Thoracic aorta (tissue), 2 donors: ENCODE measurements at places on chromosomes 16 and 17.

GRCh38 chr16:50702725-50703124 is 9.3 kb downstream of the NOD2 start:
- no peak overlapping the region for H3K27ac ChIP-seq
- no peak for DNase-seq
- H3K27me3 ChIP-seq = no peaks in the 10 kb centered on the region
- peaks cover 9% of the 10 kb centered on the region for H3K4me1 ChIP-seq

GRCh38 chr17:73506470-73507435 is 137.5 kb downstream of the SDK2 start:
- no peaks in the 10 kb centered on the region for H3K4me1 ChIP-seq
- H3K4me3 ChIP-seq = no peak overlapping the region
- no peaks in the 10 kb centered on the region for H3K36me3 ChIP-seq
- no peak overlapping the region for H3K27ac ChIP-seq
- H3K27me3 ChIP-seq = no peaks in the 10 kb centered on the region

DNA sequence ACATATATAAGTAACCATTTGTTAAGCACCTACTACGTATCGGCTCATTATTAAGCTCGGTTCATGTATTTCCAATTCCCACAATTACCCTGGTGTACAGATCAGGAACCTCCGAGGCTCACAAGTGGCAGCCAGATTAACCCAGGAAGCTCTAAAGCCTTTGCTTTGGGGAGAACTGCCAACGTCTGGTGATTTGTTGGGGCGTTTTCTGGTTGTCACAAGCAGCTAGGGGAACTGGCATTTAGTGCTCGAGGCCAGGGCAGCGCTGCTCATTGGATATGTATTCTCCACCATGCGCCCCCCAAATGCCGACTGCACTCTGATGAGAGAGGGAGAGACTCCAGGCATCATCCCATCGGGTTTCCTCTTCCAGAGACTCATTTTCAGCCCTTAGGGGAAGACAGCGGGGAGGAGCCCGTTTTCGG is 541 bp downstream of the ZNF18 start:
- H3K27ac ChIP-seq = peak overlapping the region; percentile 93
- DNase-seq = peak; percentile 12
- peak overlapping the region; percentile 99 for H3K4me3 ChIP-seq

DNA sequence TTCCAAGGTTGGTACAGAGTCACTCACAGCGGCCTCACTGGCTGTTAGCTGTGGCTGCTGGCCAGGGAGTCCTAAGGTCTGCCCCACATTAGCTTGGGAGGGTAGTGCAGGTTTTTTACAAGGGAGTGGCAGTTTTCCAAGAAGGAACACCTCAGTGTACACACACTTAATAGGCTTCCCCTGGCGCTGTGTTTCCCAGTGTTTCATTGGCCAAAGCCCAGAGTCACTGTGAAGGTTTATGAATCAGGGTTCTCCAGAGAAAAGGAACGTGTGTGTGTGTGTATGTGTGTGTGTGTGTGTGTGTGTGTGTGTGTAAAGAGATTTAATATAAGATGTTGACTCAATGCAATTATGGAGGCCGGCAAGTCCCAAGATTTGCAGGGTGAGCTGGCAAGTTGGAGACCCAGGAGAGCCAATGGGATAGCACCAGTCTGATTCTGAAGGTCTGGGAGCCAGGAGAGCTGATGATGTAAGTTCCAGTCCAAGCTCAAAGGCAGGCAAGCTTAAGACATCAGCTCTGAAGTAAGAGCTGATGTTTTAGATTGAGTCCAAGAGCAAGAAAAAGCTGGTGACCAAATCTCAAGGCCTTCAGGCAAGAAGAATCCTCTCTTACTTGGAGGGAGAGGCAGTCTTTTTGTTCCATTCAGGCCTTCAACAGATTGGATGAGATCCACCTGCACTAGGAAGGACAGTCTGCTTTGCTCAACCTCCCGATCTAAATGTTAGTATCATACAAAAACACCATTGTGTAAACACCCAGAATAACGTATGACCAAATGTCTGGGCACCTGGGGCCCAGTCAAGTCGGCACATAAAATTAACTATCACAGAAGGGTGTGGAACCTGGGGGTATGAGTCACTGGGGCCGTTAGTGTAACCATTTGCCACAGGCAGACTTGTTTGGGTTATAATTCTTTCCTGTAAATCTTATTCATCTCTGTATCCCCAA is 206.8 kb downstream of the PRKCA start:
- no peaks in the 10 kb centered on the region for H3K36me3 ChIP-seq
- H3K4me3 ChIP-seq = no peak overlapping the region
- no peak overlapping the region for H3K27ac ChIP-seq
- H3K27me3 ChIP-seq = no peaks in the 10 kb centered on the region

DNA sequence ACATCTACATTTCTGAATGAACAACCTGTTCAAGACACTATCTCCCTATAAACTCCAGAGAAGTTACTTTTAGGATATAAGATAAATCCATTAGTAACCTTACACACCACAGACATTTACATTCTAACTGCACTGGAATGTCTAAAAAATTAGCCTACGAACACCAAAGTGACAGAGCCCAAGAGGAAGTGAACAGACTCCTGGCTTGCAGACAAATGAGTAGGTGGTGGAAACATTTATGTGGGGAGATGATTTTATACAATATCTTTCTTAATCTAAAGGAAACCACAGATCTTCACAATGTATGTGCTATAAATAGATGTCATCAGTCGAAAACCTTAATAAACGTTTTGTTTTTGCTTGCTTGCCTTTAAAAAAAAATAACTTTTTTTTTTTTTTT is 18.8 kb downstream of the ZNF652 start:
- no peak overlapping the region for H3K4me3 ChIP-seq
- no peak overlapping the region for H3K27ac ChIP-seq
- no peaks in the 10 kb centered on the region for H3K27me3 ChIP-seq
- no peak for DNase-seq

DNA sequence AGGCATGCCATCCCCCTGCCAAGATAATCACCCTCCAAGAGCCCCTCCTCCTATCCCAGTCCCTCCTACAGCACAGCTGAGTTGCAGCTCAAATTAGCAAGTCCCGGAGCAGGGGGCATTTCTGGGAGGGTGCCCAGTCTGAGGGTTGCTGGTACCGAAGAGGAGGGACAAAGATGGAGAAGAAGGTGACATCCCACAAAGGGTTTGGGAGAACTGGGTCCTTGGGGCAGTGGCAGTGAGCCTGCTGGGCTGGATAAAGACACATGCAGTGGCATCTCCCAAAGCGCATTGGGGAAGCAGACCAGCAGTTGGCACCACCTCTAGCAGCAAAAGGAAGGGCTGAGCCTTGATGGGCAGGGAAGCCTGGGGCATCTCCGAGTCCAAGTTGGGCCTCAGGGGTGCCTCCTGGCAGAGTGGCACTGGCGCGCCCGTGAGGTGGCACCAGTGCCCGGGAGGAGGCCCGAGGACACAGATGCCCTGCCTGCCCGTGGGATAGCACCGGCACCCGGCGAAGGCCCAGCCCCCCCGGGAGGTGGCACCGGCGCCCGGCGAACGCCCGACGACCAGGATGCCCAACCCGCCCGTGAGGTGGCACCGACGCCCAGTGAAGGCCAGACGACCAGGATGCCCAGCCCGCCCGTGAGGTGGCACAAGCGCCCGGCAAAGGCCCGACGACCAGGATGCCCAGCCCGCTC is 622 bp downstream of the TOM1L2 start:
- no peak for DNase-seq
- H3K27ac ChIP-seq = peak overlapping the region; percentile 83
- peaks cover 12% of the 10 kb centered on the region for H3K4me1 ChIP-seq
- H3K4me3 ChIP-seq = peak overlapping the region; percentile 86

DNA sequence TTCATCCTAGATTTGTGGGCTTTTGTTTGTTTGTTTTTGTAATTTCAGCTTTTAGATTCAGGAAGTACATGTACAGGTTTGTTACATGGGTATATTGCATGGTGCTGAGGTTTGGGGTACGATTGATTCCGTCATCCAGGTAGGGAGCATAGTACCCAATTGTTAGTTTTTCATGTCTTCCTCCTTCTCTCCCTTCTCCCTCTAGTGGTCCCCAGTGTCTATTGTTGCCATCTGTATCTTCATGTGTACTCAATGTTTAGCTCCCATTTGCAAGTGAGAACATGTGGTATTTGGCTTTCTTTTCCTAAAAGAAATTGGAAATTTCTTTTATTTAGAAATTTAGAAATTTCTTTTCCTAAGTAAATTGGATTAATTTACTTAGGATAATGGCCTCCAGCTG is 37.1 kb upstream of the BCAS3 start:
- no peaks in the 10 kb centered on the region for H3K27me3 ChIP-seq
- no peak for DNase-seq
- H3K4me3 ChIP-seq = no peak overlapping the region
- no peak overlapping the region for H3K27ac ChIP-seq
- no peaks in the 10 kb centered on the region for H3K4me1 ChIP-seq

- H3K4me3 ChIP-seq = no peak overlapping the region
- DNase-seq = no peak
- H3K36me3 ChIP-seq = no peaks in the 10 kb centered on the region
- H3K27me3 ChIP-seq = no peaks in the 10 kb centered on the region
- peaks cover 18% of the 10 kb centered on the region for H3K4me1 ChIP-seq
Observed at GRCh38 chr16:66364117-66364958, 2.2 kb upstream of the CDH5 start.
